ENCODE measurements at places on chromosomes 2 and 18.

- DNase-seq: no peak
- H3K36me3 ChIP-seq: no peaks in the 10 kb centered on the region
- no peak overlapping the region for H3K27ac ChIP-seq
- no peak overlapping the region for H3K4me3 ChIP-seq
Observed at GRCh38 chr2:239871481-239872435, 153.4 kb downstream of the NDUFA10 start.

DNA sequence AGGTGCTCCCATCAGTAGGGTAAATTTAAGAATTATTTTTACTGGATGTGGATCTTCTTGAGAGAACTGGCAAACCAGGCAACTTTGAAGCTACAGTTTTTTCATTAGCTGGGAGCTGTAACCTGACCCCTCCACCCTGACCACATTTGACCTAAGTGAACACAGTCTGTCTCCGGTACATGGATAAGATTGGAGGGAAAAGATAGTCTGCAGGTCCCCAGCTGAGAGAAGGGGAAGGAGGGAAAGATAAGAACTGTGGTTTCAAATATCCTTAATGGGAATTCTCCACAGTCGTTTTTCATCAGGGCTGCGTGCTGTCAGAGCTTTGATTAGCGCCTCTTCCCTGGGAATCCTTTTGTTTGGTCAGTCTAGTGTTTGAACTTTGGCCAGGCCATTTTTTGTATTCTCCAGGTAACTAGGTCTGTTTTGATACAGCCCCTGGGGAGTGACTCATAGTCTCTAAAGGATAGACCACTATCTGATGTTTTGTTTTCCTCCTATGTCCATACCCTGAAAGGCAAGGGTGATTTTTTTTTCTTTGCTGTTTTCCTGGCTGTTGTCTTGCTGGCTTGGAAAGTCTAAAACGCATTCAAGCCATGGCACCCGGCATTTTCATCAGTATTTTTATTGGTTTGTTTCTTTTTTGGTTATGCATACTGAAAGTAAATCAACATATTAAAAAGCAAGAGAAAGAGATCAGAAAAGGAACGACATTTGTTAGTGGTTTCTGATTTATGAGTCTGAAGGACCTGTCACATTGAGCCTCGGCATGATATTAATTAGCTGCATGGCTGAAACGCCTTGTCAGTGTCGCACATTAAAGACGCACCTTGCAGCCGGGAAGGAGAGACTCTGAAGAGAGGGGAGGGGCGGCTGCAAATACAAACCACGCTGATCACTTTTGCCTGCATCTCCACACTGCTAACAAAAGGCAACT lies 183.4 kb upstream of the FN1 start:
- peaks cover 59% of the 10 kb centered on the region for H3K4me1 ChIP-seq
- DNase-seq: peak; percentile 57

DNA sequence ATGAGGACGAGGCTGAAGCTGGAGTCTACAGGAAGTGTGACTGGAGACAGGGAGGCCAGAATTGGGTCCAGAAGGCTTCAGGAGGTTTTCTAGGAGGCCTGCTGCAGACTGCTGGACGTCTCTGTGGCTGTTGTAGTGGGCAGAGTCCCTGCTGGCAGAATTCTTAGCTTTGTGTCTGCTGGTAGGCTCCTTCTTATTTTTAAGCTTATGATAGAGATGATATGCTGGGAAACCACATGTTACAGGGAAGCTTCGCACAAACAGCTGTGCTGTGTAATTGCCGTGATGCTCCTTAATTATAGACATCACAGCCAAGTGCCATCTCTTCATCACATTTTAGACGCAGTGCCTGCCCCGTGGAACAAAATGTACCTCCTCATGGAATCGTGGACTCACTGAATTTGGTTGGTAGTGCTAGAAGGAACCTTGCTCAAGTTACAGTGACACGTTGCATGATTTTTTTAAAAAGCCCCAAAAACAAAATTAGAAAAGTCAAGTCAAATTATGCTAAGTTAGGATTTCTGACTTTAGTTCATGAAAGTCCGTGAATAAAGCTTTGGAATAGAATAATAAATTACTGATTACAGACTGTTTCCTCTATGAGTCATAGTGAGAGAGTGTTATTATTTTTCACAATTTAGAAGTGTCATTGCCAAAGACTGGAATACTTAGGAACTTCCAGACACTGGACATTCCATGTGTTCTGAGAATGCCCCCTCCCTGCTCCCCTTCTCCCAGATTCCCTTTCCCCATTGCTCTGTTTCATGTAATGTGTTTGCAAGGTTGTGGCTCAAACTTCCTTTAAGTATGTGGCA lies 144.1 kb downstream of the FHOD3 start:
- H3K27me3 ChIP-seq: no peaks in the 10 kb centered on the region
- no peak for DNase-seq
- H3K4me1 ChIP-seq: peaks cover 34% of the 10 kb centered on the region
- H3K4me3 ChIP-seq: no peak overlapping the region
- peaks cover 23% of the 10 kb centered on the region for H3K36me3 ChIP-seq

DNA sequence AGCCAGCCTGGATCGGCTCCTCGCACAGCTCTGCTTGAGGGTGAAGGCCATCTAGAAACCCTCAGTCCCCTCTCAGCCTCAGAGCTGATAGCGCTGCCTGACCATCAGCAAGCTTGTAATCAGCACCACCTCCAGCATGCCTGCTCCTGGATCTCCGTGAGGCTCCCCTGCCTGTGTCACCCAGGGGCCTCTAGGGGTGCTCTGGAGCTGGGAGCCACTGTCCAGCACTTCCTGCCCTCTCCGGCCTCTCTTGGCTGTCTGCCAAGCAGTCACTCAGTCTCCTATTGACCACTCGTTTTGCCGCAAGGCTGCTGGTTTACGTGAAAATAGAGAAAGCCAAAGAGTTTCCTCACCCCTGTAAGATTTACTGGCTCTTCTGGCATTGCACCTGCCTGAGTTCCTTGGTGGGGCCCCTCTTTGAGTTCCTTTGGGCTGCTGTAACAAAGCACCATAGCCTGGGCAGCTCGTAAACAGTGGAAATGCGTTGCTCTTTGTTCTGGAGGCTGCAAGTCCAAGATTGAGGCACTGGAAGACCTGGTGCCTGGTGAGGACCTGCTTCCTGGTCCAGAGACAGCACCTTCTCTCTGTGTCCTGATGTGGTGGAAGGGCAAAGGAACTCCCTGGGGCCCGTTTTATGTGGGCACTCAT lies 17.9 kb downstream of the CAPN10 start:
- peaks cover 9% of the 10 kb centered on the region for H3K27me3 ChIP-seq
- no peak overlapping the region for H3K4me3 ChIP-seq
- H3K27ac ChIP-seq: no peak overlapping the region
- H3K4me1 ChIP-seq: peaks cover 8% of the 10 kb centered on the region

GRCh38 chr2:158753641-158754611 lies 41.2 kb upstream of the DAPL1 start:
- peaks cover 31% of the 10 kb centered on the region for H3K4me1 ChIP-seq
- no peak overlapping the region for H3K27ac ChIP-seq
- peak; percentile 43 for DNase-seq
- H3K27me3 ChIP-seq: peaks cover 5% of the 10 kb centered on the region

GRCh38 chr2:153163055-153163454 lies 315.5 kb downstream of the RPRM start:
- H3K36me3 ChIP-seq: no peaks in the 10 kb centered on the region
- peak; percentile 33 for DNase-seq
- H3K4me3 ChIP-seq: no peak overlapping the region
- peaks cover 4% of the 10 kb centered on the region for H3K27me3 ChIP-seq
- no peak overlapping the region for H3K27ac ChIP-seq

DNA sequence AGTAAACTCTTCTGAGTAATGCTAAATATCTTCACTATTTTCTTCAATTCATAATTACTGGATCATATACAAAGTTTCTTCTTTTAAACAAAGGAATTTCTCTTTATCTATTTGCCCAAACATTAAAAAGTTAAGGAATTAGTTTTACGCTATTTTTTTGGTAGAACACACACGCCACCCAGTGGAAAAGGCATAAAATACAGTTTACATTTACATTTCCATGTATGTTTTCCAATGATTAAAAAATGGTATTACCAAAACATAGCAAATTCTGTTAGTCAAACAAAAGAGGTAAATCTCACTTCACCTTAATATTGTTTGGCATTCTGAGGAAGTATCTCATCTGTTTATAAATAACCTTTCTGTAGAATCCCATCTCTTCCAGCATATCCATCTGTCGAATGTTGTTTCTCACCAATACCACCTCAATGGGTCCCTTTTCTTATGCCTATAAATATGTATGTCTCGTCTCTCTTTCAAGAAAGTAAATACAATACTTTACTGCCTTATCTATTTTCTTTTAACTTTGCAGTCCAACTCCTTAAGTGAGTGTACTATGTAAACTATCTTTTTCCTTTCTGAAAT lies 7.2 kb downstream of the BOLL start:
- no peak overlapping the region for H3K27ac ChIP-seq
- H3K27me3 ChIP-seq: peaks cover 5% of the 10 kb centered on the region
- H3K4me3 ChIP-seq: no peak overlapping the region
- H3K36me3 ChIP-seq: no peaks in the 10 kb centered on the region

DNA sequence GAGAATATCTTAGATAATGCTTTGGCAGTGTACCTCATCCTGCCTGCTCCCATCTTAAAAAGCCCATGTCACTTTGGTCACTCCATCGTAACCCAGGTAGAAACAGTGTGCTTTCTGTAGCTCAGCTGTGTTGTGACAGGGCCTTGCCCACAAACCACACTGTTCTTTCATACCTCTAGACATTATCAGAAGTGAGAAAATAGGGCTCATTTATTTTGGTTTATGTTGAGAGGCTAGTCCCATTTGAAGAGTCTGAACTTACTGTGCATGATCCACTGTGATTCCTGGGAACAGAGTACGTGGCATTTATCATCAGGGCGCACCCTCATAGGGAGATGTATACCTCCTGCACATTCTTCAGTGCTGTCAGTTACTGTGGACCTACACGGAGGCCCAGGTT lies 69.7 kb downstream of the FEZ2 start:
- H3K36me3 ChIP-seq: peaks cover 51% of the 10 kb centered on the region
- peak overlapping the region; percentile 18 for H3K4me3 ChIP-seq
- H3K27me3 ChIP-seq: no peaks in the 10 kb centered on the region
- peak overlapping the region; percentile 98 for H3K27ac ChIP-seq
- peaks cover 41% of the 10 kb centered on the region for H3K4me1 ChIP-seq

GRCh38 chr18:60112369-60112768 lies 212.6 kb downstream of the PMAIP1 start:
- no peaks in the 10 kb centered on the region for H3K36me3 ChIP-seq
- no peaks in the 10 kb centered on the region for H3K4me1 ChIP-seq
- no peak overlapping the region for H3K4me3 ChIP-seq
- DNase-seq: no peak

- peaks cover 5% of the 10 kb centered on the region for H3K36me3 ChIP-seq
- H3K27me3 ChIP-seq: no peaks in the 10 kb centered on the region
- no peaks in the 10 kb centered on the region for H3K4me1 ChIP-seq
- H3K4me3 ChIP-seq: no peak overlapping the region
- DNase-seq: no peak
Observed at GRCh38 chr2:33730193-33730592, 131.1 kb upstream of the FAM98A start.

- H3K27ac ChIP-seq: no peak overlapping the region
- no peak for DNase-seq
- H3K4me1 ChIP-seq: no peaks in the 10 kb centered on the region
- H3K36me3 ChIP-seq: no peaks in the 10 kb centered on the region
Observed at GRCh38 chr2:56369316-56369715, 185.5 kb downstream of the CCDC85A start.

- no peak overlapping the region for H3K27ac ChIP-seq
- no peaks in the 10 kb centered on the region for H3K27me3 ChIP-seq
- no peak for DNase-seq
Observed at GRCh38 chr2:102797486-102797885, 35.7 kb downstream of the TMEM182 start.

DNA sequence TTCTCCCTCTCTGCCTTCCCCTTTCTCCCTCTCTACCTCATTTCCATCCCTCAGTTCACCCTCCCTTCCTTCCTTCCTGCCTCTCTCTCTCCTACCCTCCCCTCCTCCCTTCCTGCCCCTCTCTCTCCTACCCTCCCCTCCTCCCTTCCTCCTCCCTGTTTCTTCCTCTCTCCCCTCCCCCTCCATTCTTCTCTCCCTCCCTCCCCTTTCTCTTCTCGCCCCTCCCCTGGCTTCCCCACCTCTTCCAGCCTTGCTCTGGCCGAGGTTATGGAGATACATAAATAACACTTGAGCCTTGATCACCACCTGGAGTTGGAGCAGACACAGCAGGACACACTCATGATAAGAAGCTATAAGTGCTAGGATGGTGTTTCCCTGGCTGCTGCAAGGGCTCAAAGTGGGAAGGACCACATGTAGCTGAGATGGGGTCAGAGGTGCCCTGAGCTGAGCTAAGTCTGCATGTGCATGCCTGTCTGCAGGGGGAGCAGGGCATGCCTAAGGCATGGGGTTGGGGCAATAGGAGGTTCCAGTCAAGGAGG lies 326.1 kb upstream of the HS6ST1 start:
- H3K36me3 ChIP-seq: no peaks in the 10 kb centered on the region
- H3K4me3 ChIP-seq: no peak overlapping the region
- H3K27me3 ChIP-seq: peaks cover 30% of the 10 kb centered on the region
- DNase-seq: no peak
- peaks cover 25% of the 10 kb centered on the region for H3K4me1 ChIP-seq
- no peak overlapping the region for H3K27ac ChIP-seq

DNA sequence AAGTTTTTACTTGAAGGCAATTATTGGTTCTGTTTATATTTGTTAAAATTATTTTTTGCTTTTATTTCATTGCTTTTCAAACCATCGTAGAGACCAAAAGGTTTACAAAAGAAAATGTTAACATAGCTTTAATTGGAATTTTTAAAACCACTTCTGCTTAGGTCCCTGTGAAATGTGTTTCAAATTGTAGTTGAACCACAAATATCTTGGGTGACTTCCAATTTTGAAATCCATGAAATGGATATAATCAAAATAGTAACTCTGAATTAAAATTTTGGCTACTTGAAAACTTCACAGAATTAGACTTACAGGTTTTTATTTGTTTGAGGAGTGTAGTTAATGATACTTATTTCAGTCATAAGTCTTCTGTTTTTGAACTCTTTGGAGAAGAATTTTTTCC lies 3.1 kb upstream of the SPAG16 start:
- peaks cover 18% of the 10 kb centered on the region for H3K4me1 ChIP-seq
- H3K27me3 ChIP-seq: peaks cover 5% of the 10 kb centered on the region
- no peak overlapping the region for H3K4me3 ChIP-seq

DNA sequence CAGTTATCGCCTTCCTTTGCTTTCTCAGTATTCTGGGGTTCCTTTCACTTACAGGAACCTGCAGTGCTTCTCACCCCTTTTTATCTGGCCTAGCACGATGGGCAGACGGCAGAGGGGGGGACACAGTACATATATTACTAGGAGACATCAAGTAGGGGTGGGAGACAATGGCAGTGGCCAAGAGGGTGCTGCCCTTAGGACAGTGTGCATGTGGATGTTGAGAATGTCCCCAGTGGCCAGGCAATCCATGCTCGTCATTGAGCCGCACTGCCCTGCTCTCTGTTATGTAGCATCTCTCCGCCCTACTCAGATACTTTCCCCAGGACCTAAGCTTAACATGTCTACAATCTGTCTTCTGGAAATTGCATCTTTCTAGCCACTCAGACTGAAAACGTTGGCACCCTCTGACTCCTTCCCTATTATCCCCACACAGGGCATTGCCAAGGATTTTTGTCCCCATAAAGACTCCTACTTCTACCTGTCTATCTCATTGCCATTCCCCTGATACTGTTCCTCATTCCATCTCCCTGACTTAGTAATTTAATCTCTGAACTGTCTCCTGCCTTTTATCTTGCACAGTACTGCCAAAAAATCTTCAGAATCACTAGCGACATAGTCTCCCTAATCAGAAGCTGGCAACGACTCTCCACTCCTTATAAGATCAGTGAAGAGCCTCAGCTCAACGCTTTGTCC lies 6.6 kb downstream of the DSG2 start:
- no peak overlapping the region for H3K4me3 ChIP-seq
- no peak for DNase-seq
- H3K27ac ChIP-seq: no peak overlapping the region
- peaks cover 5% of the 10 kb centered on the region for H3K36me3 ChIP-seq
